Activated naive CD4-positive, alpha-beta T cell treated with anti-CD3 and anti-CD28 coated beads, Interleukin-2, amount 50 U/mL, for 72 hours (primary cell): ENCODE measurements at places on chromosomes 2 and 18. TPM values are rescaled to one million over a fixed set of nuclear protein-coding genes. Genes with fewer than 3 reads are reported as not detected.

Gene LRRTM1
- not detected for total RNA-seq

Gene STRN
- 29.8 TPM for total RNA-seq

Gene FBXO48
- 2.1 TPM for total RNA-seq

Gene NDUFV2
- total RNA-seq = 311 TPM

Gene ACMSD
- total RNA-seq = not detected

Gene HRH4
- not detected for total RNA-seq

Gene GATA6
- not detected for total RNA-seq

Gene GRB14
- total RNA-seq = not detected

Gene FAP
- total RNA-seq = 0.50 TPM

Gene REG3G
- total RNA-seq = not detected

Gene HAAO
- 1.4 TPM for total RNA-seq

Gene NEU2
- not detected for total RNA-seq

Gene SERPINB12
- total RNA-seq = not detected

Gene LCT
- total RNA-seq = 0.27 TPM

Gene MARCO
- total RNA-seq = not detected

Gene RAB27B
- 0.21 TPM for total RNA-seq

Gene XDH
- total RNA-seq = not detected

Gene ALPG
- not detected for total RNA-seq

Gene DCDC2C
- total RNA-seq = not detected

Gene SERPINB5
- total RNA-seq = not detected

Gene NGEF
- 0.23 TPM for total RNA-seq

Gene UGT1A6
- not detected for total RNA-seq

Gene TUBA3E
- total RNA-seq = not detected

Gene NABP1
- total RNA-seq = 59.7 TPM

Gene CAPN14
- total RNA-seq = 1.2 TPM

Gene HOXD12
- not detected for total RNA-seq

Gene TMEM37
- not detected for total RNA-seq

Gene IL1RL2
- total RNA-seq = 0.75 TPM

Gene SLC30A3
- 0.68 TPM for total RNA-seq

Gene PSMA8
- 0.73 TPM for total RNA-seq

Gene CFC1
- total RNA-seq = not detected

Gene PREPL
- 30.1 TPM for total RNA-seq

Gene ANKRD30B
- total RNA-seq = not detected

Gene GKN1
- total RNA-seq = not detected

Gene WNT6
- total RNA-seq = not detected

Gene NPHP1
- total RNA-seq = 1.8 TPM

Gene IL1RL1
- total RNA-seq = 0.74 TPM

Gene UGT1A8
- not detected for total RNA-seq

Gene GPR75
- 0.91 TPM for total RNA-seq

Gene CNGA3
- total RNA-seq = not detected
